Right cardiac atrium (tissue), 5 donors: ENCODE measurements at places on chromosomes 4 and X. TPM values are rescaled to one million over a fixed set of nuclear protein-coding genes. Genes with fewer than 3 reads are reported as not detected.
A peak's percentile ranks its signal among the peaks of the same experiment; 100 is the strongest.

DNA sequence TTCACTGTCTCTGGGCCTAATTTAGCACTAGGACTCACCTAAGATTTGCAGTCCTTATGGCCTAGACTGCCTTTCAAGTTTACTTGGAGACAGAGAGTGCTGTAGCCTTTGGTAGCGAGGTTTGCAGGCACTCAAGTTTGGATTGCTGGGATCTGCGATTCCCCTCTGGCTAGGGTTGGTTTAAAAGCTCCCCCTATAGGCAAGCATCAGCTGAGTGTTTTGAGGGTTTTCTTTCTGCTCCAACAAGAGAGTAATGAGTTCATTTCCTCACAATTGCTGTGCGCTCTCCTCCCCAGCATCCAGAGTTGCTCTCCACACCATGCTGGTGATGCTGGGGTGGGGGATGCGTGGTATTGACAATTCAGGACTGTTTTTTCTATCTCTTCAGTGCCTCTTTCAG lies 206.9 kb downstream of the GLUD2 start:
- no peak for DNase-seq

DNA sequence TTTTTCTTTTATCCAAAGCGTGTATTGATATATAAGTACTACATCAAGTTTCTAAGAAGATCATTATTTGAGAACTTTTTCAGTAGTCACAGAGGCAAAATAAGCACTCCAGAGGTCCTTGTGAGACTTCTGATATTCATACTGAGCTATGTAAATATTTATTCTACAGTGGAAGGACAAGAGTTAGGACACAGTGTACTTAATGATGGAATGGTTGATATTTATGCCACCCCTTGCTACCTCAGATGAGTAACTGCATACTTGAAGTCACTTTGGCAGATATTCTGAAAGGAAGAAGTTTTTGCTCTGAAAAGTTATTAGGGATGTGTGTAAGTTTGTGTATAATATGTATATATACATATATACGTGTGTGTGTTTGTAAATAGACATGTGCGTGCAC lies 30.3 kb downstream of the MAGEA1 start:
- DNase-seq = no peak

Gene GPR173
- polyA plus RNA-seq = 1.00 TPM

Gene NUDT11
- polyA plus RNA-seq = 0.20 TPM

DNA sequence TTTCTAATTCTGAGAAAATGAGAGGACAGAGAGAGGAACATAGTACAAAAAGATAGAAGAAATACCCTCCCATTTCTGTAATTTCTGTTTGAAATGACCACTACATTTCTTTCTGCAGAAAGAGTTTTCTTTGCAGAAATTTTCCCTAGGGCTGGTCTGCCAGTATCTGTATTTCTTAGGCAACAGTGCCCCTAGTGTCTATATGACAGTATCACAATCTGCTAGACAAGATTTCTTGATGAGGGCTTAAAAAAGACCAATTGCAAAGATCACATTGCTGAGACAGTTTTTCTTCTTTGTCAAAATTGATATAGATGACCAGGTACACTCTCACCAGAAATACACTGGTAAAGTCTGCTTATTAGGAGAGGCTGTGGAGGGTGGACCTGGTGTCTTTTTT lies 81.0 kb upstream of the ZDHHC15 start:
- DNase-seq = no peak

DNA sequence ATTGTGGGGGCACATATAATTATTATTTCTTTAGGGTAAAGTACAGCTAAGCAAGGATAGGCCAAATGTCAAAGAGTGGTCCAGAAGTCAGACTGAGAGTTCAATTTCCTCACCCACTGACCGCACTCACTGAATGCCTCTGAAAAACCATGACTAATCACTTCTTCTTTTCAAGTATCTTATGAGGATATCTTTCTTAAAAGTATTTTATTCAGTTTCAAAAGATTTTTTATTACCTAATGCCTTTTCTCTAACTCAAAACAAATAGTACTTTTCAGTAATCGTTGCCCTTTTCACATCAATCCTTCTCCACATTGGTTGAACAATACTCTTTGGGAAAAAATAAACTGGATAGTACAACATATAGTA lies 61.7 kb upstream of the CAMK2D start:
- no peak for DNase-seq

DNA sequence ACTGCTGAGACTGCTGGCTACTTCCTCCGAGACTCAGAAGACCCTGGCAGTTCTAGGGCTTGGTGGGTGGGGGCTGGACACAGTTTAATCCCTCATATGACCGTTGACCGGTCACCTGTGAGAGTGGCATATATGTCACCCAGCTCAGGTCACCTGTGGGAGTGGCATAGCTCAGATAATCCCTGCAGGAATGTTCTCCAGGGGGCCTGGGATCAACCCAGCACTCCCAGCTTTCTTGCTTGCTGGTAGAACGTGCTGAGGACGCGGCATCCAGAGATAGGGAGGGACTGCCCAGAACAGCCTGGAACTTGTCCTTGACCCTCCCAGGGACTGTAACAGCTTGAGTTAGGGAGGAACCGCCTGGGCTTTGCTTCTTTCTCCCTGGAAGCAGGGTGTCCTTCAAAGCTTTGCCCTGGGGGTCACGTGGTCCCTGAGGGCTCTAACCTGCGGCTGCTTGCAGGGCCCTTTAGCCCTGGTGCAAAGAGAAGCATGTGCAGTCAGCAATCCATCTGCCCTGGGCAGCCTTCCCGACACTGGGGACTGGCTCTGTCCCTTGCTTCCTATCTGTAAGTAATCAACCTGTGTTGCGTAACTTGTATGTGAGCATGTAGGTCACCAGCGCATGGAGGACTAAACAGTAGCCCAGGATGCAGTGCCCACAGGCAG lies 55.3 kb downstream of the ZFYVE28 start:
- DNase-seq = no peak

- peak; percentile 7 for DNase-seq
These were observed 14.1 kb downstream of the NOP14 start for GRCh38 chr4:2948895-2949781.

GRCh38 chrX:97294041-97294440 lies 410.3 kb downstream of the RPA4 start:
- no peak for DNase-seq

Gene HPSE
- 0.50 TPM for polyA plus RNA-seq

DNA sequence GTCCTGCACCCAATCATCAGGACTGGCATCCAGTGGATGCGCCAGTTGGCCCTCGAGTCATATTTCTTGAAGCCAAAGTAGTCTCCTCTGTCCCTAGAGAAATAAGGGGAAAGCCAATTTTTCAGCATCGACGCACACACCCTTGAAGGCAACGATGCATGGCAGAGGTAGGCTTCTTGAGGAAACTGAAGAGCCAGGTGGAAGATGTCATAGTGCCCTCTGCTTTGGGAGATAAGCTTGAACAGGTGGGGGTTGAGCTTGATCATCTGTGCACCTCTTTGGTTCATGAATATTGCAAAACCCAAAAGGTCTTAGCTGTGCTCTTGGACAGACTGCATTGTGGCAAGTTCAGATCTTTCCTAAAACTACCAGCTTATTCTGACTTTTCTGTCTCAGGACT lies 34.6 kb upstream of the WDR1 start:
- no peak for DNase-seq

- no peak for DNase-seq
These were observed 225.3 kb downstream of the PPP3CA start for GRCh38 chr4:101122019-101122418.

DNA sequence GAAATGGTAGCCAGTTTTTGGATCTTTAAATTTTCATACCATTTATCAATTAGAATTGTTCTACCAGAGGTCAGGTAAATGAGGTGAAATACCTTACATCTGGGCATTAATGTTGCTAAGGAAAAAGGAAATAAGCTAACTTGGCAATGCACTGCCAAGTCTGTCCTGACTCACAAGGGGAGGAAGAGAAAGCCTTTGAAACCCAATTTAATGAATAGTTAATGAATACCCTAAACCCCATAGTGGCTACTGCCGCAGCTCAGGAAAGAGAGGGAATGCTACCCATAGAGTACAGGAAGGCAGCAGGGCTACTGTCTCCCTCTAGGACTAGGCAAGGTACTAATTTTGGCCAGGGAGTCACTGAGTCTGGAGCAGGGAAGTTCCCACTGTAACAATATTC lies 16.8 kb upstream of the DHX15 start:
- no peak for DNase-seq

Gene OSTC
- polyA plus RNA-seq = 51.6 TPM

Gene USP51
- polyA plus RNA-seq = 1.7 TPM

DNA sequence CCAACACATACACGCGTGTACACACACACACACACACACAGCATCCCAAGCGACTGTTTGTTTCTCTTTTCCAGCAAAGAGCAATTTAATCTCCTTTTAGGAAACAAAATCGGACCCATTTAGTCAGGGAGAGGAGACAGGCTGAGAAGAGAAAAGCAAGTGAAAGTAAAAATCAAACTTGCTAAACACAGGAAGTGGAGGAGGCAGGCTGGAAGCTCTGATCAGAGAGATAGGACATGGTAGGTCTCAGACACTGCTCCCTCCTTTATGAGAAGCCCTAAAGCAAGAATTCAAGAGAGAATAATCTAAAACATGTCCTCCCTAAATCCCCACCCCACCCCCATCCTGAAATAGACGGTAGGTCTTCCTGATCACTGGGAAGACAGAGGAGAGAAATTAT lies 62.3 kb downstream of the GPC3 start:
- no peak for DNase-seq

DNA sequence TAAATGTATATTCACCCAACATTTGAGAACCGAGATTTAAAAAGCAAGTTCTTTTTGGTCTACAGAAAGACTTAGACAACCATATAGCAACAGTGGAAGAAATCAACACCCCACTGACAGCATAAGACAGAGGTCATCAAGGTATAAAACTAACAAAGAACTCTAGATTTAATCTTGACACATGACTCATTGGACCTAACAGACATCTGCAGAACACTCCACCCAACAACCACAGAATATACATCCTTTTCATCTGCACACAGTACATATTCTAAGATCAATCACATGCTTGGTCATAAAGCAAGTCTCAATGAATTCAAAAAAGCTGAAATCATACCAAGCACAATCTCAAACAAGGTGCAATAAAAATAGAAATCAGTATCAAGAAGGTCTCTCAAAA lies 65.8 kb downstream of the SPIN4 start:
- DNase-seq = no peak

Gene HERC3
- 18.0 TPM for polyA plus RNA-seq

- DNase-seq = no peak
These were observed 138.2 kb upstream of the PSAPL1 start for GRCh38 chr4:7572894-7573293.

Gene F11
- not detected for polyA plus RNA-seq

Gene ASB9
- polyA plus RNA-seq = 0.91 TPM

DNA sequence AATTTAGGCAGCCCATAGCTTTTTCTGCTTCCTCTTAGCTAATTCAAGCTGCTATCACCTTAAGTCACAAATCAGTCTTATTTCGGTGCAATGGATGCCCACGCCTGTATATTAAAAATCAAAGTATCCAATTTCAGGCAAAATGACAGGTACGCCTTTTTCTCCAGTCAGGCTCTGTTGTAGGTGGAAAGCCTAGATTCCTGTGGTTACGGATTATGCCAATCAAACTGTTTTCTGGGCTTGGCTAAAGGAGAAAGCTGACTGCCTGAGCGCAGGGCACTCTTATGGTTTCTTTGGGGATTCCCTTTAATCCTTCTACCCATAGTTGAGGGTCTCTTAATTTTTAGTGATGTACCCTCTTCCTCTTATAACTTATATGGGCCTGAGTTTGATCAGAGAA lies 550.5 kb downstream of the PDHA2 start:
- no peak for DNase-seq

Gene ATP8A1
- polyA plus RNA-seq = 9.5 TPM

- DNase-seq = no peak
These were observed 124.1 kb upstream of the MAB21L2 start for GRCh38 chr4:150457802-150458201.

DNA sequence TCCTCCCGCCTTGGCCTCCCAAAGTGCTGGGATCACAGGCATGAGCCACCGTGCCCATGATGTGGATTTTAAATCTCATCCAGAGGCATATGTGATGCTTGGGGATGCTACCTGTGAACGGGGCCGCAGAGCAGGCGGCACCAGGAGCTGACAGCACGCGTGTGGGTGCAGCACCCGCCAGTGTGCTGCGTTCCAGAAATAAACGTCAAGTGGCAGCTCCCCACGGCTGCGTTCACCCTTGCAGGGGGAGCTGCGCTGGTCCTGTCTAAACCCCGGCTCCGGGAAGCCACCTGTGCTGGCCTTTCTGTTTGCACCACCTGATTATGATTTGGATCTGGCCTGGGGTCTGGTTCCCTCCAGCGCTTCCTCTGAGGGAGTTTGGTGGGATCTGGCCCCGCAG lies 77.8 kb downstream of the SORCS2 start:
- DNase-seq = no peak

Gene SERTM2
- not detected for polyA plus RNA-seq

GRCh38 chr4:99863804-99864203 lies 30.4 kb downstream of the LAMTOR3 start:
- no peak for DNase-seq

GRCh38 chr4:168212656-168213055 lies 105.9 kb downstream of the DDX60 start:
- DNase-seq = no peak

Gene MGAT4D
- polyA plus RNA-seq = not detected

- no peak for DNase-seq
These were observed 240.6 kb downstream of the CBR4 start for GRCh38 chr4:168769416-168769815.

DNA sequence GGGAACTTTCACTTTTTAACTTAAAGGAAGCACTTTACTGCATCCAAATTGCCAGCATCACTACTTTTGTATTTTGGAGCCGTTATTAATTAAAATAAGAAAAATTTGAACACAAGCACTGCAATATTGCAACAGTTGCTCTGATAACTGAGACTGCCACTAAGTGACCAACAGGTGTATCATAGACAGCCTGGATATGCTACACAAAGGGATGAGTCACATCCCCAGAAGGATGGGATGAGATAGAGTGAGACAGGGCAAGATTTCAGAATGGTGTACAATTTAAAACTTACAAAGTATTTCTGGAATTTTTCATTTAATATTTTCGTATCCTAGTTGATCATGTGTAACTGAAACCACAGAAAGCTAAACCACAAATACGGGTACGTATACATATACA lies 204.1 kb downstream of the MAPK10 start:
- DNase-seq = no peak

Gene SHROOM4
- 6.3 TPM for polyA plus RNA-seq
